T-helper 2 cell (primary cell): ENCODE measurements at places on chromosomes 7 and 10.

DNA sequence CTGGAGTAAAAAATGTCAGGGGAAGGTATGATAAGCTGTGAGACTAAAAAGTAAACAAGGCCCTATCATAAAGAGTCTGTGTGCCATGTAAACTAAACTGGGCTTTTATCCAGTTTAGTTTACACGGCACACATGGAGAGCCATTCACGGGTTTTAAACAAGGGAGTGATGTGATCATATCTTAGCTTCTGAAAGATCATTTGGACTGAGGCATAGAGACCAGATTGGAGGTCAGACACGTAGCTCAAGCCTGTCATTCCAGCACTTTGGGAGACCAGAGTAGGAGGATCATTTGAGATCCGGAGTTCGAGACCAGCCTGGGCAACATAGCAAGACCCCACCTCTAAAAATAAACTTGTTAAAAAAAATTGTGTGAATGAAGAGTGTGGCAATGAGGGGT, 50.1 kb downstream of the SKIDA1 start:
- no peak for DNase-seq

DNA sequence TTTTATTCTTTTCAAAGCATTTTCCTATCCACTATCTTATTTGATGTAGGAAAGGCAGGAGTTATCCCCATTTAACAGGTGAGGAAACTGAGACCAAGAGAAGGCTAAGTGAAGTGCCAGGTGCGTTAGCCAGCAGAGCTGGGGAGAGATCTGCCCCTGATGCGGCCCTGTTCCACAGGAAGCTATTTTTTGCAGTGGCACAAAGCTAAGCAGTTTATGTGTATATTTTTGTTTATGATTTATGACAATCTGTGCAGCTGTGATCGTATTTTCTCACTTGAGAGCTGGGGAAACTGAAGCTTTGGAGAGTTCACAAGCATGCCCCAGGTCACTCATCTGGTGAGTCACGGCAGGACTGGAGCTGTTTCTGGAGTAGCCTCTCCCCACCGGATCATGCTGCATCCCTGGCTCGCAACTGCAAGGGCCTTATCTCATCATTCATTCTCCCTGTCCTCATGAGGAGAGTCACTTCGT, 38.8 kb downstream of the SLC29A3 start:
- DNase-seq = no peak

- no peak for DNase-seq
Observed at GRCh38 chr10:43024524-43024923, 52.3 kb upstream of the RET start.

GRCh38 chr10:29798921-29799690, 164.3 kb upstream of the SVIL start:
- no peak for DNase-seq

DNA sequence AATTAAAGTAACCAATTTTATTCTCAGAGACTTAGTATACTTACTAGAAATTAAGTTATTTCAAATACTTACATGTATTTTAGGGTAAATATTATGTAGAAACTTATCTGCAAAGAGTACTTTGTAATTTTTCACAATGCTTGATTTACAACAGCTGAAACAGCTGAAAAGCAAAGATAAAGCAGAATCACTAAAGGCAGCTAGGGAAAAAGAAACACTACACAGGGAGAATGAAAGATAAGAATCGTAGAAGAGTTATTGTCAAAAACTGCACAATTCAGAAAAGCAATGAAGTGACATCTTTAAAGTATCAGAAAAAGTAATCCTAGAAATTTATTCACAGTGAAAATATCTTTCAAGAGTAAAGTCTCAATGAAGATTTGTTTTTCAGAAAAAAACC, 69.7 kb upstream of the ZNF804B start:
- DNase-seq = no peak

DNA sequence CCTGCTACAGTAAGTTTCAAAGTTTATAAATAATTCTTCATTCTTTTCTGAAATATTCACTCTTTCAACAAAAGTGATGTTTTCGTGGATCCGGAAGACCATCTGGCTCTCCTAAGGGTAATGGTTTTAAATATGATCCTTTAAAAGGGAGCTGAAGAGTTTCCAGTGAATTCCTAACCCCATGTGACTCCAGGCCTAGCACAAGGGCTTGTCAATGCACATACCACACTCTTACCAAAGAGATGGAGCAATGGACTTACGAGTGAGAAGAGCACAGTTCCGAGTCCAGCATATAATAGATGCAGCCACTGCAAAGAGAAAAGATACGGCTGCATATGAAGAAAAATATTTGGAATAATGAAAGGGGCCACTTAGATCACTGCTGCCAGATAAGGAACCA, 32.1 kb upstream of the GATAD1 start:
- DNase-seq = no peak
